ENCODE measurements at places on chromosomes 6 and 20.
A peak's percentile ranks its signal among the peaks of the same experiment; 100 is the strongest.

DNA sequence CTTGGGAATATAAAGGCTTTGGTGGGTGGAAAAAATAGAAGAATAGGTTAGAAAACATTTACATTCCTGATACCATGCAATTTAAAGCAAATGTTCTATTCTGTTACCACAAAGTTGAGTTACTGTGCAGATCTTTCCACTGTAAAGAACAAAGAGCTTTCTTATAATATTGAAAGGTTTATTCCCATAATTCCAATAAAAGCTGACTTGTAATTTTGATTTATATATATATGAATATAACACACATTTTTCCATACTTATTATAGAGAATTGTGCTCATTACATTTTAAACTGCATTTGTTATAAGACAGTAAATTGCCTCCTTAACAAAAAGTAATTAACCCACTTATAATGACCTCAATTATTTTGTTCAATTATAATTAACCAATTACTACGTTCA, 135.9 kb downstream of the RNASET2 start:
- no peak for DNase-seq

DNA sequence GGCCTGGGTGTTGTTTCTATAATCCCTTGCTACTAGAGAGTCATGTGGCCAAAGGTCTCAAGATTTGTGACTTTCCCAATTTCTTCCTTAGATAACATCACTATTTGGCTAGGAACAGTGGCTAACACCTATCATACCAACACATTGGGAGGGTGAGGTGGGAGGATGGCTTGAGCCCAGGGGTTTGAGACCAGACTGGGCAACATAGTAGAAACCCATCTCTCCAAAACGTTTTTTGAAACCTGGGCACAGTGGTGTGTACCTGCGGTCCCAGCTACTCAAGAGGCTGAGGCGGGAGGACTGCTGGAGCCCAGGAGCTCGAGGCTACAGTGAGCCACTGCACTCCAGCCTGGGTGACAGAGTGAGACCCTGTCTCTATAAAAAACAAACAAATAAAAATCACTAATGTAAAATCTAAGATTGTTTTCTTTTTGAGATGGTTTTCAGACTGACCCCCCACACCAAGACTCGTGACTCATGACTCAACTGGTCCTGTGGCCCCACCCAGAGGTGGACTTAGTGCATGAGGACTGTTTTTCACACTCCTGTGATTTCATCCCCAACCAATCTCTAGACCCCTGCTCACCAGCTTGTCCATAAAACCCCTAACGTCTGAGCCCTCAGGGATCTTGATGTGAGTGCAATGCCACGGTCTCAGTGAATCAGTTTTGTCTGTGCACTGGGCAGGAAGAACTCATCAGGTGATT, 48.3 kb upstream of the KIF16B start:
- no peak for DNase-seq

- peak; percentile 44 for DNase-seq
These were observed 165.2 kb downstream of the WDR27 start for GRCh38 chr6:169536446-169537170.

DNA sequence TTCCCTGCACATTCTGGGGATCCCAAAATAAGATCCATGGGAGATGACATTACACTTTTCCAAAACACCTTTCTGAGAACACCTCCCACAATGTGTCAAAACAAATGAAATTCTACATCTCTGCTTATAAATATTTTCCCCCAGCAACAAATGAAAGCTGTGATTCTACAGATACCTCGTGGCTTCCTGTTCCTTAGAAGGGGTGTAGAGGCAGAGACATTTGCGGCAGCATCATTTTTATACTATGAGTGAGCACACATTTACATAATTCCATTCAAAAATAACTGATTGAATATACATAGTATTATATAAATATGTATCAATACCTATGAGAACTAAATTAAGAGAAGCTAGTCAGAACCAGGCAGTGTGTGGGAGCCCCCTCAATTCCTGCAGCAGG, 213.9 kb upstream of the JARID2 start:
- no peak for DNase-seq

GRCh38 chr6:11637266-11637665, 99.7 kb downstream of the TMEM170B start:
- DNase-seq: no peak

GRCh38 chr6:160277546-160277945, 18.9 kb upstream of the SLC22A2 start:
- DNase-seq: no peak
